ENCODE measurements at places on chromosomes 3 and 15.

DNA sequence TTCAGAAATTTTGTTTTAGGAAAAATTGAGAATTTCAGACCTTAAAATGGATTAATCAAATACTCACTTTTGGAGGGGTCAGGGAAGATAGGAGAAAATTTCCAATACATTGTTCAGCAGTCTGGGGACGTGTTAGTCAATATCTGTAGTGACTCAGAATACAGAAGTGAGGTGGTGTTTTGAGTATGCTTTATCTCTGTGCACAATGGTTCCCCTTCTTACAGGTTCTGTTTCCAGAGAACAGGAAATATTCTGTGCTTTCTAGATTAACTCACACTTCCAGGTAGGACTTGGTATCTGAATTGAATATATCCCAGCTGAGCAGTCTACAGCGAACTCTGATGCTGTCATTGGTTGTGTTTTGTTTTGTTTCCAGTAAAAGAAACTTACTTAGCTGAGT, 30.7 kb upstream of the CCDC54 start:
- DNase-seq = no peak

GRCh38 chr15:53573091-53573490, 186.4 kb downstream of the WDR72 start:
- no peak for DNase-seq

- DNase-seq = no peak
Measured at GRCh38 chr3:31695280-31696008, 162.7 kb downstream of the STT3B start.

GRCh38 chr3:30162579-30162978, 443.8 kb upstream of the TGFBR2 start:
- DNase-seq = no peak

- no peak for DNase-seq
Measured at GRCh38 chr3:57065588-57065987, 5.1 kb downstream of the SPATA12 start.

DNA sequence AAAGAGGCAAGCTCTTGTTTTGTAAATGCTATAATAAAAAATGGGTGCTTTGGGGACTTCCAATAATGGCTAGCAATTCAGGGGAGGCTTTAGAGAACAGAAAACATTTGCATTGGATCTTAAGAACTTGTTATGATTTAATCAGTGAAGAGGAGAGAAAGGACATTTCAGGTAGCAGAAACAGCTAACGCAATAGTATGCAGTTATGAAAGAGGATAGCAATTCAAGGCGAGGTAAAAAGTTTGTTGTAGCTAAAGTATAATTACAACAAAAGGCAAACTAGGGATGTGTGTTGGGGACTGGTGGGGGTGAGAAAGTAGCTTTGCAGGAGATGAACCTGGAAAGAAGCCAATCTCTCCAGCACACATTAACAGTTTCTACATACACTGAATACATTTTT, 558.7 kb upstream of the SEMA6D start:
- no peak for DNase-seq

- DNase-seq = no peak
Measured at GRCh38 chr15:77021803-77022381, 27.0 kb downstream of the PSTPIP1 start.

DNA sequence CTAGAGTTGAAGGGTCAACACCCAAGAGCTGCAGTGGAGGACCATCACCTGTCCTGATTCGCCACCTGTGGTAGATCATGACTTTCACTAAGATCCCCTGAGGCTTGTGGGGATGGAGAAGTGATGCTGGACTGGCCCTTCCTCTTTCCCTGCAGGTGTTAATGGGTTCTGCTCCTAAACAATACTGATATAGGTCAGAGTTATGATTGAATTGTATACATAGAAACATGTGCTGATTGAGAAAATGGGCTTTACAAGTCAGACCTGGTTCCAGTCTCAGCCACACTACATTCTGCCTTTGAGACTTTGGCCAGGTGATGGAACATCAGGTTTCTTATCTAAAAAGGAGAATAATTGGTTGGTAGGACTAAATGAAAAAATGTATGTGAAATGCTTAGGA, 418.9 kb upstream of the TPRG1 start:
- no peak for DNase-seq

GRCh38 chr15:90851940-90852339, 16.4 kb upstream of the FURIN start:
- no peak for DNase-seq

DNA sequence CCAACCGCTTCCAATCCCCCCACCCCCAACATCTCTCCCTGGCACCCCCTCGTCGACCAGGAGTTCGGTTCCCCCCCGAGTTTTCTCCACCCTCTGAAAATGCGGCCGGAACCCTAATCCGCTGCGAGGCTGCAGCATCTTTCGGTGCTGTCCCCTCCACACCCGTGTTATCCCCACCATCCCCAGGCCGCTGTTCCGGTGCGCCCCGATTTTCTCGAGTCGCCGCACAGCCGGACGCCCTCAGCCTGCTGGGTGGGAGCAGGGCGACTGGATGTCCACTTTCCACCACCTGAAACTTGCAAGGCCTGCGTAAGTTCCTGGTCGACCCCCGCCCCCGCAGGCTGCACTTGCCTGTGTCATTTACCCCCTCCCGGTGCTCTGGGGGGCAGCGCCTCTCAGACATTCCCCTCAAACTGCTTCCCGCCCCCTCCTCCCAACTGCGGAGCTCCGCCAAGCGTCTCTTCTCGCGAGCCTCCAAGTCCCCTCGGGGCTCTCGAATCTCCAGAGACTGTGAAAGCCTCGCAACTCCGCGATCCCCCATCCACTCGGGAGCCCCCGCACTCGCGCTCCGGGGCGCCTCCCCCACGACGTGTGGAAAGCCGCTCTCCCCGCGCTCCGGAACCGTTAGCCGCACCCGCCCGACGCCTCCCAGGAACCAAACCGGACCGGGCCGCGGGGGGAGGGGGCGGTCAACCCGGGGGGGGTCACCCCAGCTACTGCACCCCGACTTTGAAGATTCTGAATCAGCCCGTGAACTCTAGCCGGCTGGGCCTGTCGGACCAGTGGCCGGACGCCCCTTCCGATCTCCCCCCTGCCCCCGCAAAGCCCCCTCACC, 566 bp downstream of the ETV5 start:
- no peak for DNase-seq

DNA sequence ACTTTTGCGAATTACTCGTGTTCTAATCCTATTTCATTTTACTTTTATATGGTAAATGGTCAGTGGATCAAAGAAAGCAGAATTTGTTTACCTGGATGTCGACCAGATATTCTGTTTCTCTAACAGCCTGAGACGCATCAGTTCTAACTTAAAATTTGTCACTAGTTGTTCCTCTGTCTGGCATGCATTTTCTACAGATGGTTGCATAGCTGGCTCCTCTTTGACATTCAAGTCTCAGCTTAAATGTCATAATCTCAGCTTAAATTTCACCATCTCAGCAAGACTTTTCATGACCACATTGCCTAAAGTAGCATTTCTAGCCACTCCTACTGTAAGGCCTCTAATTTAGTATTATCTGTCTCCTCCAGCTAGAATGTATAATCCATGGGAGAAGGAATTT, 609.3 kb downstream of the AGBL1 start:
- no peak for DNase-seq

DNA sequence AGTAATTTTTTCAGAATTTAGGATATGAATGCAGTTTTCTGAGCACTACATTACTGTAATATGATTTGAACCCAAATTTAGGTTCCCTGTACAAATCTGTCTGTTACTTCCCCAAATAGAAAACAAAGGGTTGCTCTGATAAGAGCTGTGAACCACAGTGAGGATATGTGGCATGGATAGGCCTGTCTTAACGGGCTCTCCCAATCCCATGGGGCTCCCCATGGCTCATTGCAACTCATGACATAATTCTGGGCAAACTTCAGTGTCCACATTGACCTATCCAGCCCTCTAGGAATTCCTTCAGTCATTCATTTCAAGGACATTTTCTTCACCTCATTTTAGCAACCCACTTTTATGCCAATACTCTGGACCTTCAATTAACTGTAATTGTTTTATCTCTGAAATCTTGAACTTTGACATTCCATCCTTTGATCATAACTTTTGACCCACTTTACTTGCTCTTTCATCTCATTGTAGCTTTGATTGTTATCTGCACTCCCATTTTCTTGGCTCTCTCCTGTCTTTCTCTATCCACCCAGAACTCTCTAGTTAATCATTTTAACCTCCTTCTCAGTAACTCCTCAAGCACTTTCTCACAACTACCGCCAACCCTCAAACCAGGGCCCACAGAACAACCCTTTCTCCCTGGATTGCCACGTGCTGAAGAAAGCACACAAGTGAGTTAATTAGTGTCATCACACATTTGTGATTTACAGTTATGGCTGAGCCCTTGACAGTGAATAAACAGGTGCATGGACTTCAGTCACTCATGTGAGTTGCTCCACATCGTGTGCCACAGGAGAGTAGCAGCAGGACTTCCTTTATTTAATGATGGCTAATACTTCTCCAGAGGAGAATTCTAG, 94.9 kb upstream of the AADACL2 start:
- no peak for DNase-seq

DNA sequence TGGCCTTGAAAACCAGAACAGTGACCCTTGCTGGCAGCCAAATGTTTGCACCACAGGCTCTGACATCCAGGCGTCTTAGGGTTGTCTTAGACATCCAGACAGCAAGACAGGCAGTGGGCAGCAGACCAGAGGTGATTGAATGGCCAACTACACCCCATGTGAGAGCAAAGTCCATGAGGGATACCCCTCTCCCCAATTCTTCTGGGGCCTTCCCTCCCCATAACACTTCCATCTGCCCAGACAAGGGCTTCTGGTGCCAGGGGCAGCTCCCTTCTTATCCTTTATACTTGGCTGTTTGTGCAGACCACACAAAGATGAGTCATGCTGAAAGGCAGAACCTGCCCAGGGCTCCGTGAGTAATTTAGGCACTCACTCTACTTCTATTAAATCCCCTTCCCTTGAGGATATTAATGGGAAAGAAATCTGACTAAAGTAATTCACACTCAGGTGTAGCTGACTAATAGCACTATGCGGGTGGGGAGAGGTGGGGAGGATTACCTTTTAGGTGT, 257.9 kb downstream of the UACA start:
- DNase-seq = no peak

DNA sequence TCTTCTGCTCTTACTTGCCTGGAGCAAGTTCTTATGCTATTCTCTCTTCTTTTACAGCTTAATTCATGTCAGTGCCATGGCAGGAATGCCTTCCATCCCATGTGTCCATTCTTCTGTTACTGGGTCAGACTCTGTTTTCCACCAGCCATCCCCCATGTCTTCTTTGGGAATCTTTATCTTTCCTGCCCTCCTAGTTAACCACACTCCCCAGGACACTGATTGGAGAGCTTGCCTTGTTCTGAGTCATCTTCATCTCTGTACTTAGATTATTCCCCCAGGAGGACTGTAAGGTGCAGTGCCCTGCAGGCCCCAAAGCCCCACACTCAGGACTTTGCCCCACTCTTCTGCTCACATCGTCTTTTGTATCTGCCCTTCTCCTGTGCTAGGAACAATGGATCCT, 3.6 kb downstream of the ABHD17C start:
- DNase-seq = no peak

GRCh38 chr15:25469377-25469776, 30.6 kb upstream of the UBE3A start:
- DNase-seq = no peak

- DNase-seq = no peak
Measured at GRCh38 chr3:19159966-19160635, 11.8 kb downstream of the KCNH8 start.

DNA sequence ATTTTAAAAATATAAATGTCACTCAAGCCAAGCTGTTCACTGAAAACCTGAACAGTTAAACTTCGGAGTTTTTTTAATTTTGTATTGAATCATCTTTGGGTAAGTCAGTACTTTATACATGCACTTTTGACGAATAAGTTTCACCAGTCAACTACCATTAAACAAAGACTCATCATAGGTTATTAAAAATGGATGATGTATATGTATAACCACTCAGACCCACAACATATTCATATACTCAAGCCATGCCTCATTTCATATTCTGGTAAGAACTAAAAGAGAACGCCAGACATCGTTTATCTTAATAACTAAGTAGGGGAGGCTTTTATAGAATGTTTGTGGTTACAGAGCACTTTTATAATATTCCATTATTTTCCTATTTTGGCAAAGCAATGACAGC, 18.3 kb downstream of the MSL2 start:
- no peak for DNase-seq

- DNase-seq = no peak
Measured at GRCh38 chr3:12444582-12445471, 39.5 kb upstream of the TSEN2 start.
